T-helper 2 cell (primary cell): ENCODE measurements at places on chromosomes 4 and X.

DNA sequence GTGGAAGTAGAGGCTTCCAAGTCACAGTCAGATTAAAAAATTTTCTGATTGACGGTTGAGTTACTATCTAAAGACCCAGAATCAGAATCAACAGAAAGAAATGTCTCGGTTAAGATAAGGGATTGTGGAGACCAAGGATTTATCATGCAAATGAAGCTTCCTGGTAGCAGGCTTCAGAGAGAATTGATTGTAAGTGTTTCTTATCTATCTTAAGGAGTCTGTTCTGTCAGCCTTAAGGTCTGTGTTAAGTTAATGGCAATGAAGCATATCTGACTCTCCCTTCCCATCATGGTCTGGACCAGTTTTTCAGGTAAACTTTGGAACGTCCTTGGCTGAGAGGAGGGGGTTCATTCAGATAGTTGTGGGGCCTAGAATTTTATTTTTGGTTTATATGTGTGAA, 780.2 kb downstream of the FAM133A start:
- no peak for DNase-seq

DNA sequence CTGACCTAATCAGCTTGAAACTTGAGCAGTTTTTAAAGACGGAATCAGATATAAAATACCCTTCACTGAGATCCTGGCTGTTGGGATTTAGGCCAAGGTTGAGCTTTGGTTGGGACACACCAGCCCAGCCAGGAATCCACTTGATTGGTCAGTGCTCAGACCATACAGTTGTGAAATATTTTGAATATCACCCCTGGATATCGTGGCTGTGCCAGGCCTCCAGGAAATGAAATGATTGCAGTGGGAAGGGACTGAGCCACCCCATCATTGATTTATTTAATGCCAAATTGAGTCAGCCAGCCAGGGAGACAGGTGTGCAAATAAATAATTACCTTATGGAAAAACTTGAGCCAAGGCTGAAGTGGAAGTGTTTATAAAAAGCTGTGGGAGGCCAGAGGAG, 128.4 kb upstream of the SCML1 start:
- no peak for DNase-seq

DNA sequence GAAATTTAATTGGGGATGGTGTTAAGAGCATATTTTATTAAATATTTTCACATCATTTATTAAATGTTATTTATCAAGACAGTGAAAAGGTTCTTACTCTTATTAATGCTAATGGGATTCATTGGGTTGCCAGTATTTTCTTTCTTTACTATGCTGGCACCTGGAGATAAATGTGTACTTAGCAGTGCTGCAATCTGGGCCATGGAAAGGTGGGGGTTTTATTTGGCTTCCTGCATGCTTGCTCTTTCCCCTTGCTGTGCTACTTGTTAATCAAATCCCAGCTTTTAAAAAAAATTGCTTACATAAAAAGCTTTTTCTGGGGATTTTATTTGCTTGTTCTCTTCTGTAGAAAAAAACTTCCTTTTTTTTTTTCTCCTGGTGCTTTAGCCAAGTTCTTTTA, 48.3 kb downstream of the ZAR1 start:
- no peak for DNase-seq

- no peak for DNase-seq
Observed at GRCh38 chr4:103052779-103053178, 23.8 kb downstream of the SLC9B2 start.

GRCh38 chrX:11464380-11464779, 171.2 kb downstream of the AMELX start:
- no peak for DNase-seq

GRCh38 chrX:30997411-30997810, 74.4 kb downstream of the FTHL17 start:
- no peak for DNase-seq

GRCh38 chrX:105515561-105515960, 295.1 kb upstream of the TEX13A start:
- no peak for DNase-seq

DNA sequence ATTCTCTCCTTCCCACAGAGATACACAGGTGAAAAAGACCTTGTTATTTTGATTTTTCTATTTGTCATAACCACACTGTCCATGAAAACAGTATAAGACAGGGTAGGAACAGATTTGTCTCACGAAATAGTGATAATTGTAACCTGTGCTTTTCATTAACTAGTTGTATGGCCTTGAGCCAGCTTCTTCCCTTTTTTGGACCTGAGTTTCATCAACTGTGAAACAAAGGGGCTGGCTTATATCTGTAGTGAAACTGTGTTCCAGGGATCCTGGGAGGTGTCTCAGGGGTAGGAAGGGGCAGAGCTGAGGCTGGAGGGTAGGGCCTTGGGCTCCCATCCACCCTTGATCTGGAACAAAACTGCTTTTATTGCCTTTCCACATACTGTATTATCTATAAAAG, 50.9 kb downstream of the MED28 start:
- DNase-seq: no peak

DNA sequence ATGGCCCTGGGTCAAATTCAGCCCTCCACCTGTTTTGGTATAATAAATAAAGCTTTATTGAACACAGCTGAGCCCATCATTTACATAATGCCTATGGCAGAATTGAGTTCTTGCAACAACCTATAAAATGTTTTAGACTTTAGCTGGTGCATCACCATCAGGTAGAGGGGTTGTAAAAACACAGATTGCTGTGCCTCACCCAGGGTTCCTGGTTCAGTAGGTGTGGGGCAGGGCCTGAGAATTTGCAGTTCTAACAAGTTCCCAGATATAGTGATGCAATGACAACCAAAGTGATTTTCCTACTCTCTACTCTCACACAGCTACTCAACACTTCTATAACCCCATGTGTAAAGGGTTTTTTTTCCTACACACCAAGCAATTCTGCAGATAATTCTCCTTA, 120.0 kb upstream of the EGFL6 start:
- DNase-seq: no peak

DNA sequence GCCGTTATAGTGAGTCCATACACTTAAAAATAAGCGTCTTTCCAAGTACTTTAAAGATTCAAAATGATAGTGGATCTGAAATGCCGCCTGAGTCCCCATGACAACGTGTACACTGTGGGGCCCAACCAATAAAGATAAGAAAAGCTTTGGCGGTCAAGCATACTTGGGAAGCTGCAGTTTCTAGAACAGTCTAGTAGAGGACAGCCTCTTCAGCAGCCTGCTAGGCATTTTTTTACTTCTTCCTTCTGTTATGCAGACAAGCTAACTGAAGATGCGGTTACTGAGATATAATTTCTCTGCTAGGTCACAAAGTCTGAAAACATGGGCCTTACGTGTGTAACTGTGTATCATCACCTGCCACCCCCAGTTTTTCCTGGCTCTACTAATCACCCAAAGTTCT, 402 bp upstream of the UPRT start:
- DNase-seq: no peak

GRCh38 chr4:56505269-56506130, at the start of gene ARL9:
Gene ARL9 (plus strand): TSS chr4:56505791. CDS start chr4:56505863, 72 bp downstream.
- peak; percentile 48 for DNase-seq

DNA sequence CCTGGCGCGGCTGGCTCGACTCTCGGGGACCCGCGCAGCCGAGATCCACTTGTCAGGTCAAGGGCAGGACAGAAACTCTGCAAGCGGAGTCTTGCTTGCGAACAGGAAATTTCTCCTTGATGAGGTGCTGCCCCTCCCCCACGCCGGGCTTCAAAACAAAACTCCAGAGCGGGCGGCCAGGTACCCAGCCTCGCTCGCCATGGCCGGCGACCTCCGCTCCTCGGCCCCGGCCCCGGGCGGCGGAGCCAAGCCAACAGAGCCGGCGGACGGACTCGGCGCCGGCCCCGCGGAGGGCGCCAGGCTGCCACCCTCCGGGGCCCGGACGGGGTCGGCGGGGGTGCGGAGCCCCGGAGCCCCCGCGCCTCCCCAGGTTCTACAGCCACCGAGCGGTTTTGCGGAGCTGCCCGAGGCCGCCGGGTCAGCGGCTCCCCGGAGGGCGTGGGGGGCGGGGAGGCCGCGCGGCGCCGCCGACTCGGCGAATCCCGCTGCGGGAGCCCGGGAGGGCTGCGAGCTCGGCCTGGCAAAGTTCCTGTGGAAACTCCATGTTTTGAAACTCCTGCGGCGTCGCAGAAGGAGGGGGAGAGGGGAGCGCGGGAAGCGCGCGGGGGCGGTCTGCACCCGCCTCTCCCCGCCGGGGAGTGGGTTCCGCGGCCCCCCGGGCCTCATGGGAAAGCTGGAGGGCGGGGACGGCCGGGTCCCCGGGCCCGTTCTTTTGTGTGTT, 11.7 kb upstream of the BCOR start:
- DNase-seq: no peak

- no peak for DNase-seq
Observed at GRCh38 chrX:14916017-14916674, 42.9 kb downstream of the MOSPD2 start.

- no peak for DNase-seq
Observed at GRCh38 chrX:134416087-134416486, 43.9 kb upstream of the HPRT1 start.

DNA sequence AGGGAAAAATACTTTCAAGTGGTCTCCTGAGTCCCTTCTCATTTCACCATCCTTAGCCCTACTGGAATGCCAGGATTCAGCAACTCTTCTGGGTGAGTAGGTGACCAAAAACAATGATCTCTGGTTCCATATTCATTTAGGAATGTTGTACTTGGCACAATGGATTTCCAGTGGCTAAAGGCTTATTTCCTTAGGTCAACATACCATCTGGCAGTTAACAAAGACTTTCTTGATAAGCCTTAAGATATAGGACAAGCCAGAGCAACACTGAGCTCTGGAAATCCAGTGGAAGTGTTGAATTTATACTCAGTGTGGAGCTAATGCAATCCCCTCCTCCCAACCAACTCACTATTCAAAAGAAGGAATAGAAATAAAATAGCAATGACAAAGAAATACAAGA, 139.4 kb upstream of the EMCN start:
- DNase-seq: no peak

DNA sequence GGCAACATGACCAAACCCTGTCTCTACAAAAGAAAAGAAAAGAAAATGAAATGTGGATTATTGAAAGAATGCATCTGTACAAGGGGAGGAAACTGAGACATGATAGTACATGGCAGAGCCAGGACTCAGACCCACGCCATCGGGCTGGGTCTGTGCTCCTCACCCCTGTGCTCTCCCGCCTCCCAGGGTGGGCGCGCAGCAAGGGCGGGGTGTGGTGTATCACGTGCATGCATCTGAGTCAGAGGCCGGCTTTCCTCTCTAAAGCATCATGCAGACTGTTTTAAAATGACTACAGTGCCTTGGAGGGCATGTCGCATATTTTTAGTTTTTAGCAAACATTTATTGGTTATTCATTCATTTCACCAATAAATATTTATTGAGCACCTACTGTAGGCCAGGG, 47.8 kb downstream of the HTT-AS start:
- DNase-seq: no peak

DNA sequence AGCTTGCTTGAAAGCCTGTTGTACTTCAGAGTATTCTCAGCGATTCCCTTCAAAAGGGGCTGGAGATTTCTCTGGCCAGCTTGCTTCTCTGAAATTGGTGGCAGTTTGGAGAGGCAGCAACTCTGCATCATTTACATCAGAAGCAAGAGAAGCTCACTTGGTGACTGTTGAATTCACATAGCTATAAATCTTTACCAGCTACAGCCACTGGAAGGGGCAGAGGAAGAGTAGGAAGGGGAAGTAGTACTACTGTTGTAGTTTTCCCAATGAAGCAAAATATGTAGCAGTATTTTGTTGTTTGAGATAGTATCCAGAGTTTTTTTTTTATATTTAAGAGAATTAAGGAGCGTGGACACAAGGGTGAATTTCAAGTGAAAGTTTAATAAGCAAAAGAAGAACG, 2.8 kb downstream of the TENT5D start:
- no peak for DNase-seq

GRCh38 chrX:46758163-46758955, 559 bp downstream of the SLC9A7 start:
- no peak for DNase-seq

DNA sequence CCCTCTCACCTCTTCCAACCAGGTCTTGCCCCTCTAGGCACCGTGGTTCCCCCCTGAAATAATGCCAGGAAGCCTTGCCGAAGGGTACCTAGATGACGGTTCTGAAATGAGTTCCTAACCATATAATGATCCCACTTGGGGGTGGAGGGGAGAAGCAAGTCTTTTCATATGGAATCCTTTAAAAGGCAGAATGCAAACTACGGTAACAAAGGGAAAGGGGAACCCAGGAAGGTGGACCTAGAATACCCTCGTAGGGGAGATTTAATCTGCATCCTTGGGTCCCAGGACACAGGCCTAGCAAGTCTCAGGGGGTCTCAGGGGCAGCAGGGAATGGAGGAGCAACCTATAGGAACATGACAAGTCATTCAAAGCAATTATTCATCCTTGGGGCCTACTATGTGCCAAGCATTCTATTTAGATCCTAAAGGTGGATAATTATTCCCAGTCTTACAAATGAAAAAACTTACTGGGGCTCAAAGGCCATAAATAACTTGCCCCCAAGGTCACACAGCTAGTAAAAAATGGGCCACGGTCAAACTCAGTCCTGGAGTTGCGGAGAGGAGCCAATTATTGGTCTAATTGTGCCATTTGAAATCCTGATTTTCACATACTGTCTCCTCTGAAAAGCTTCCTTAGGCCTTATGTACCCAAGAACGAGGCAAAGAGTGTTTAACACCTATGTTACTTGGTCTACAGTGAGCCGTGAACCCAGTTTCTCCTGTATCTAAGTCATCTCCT, 8.8 kb downstream of the BCOR start:
- DNase-seq: no peak

DNA sequence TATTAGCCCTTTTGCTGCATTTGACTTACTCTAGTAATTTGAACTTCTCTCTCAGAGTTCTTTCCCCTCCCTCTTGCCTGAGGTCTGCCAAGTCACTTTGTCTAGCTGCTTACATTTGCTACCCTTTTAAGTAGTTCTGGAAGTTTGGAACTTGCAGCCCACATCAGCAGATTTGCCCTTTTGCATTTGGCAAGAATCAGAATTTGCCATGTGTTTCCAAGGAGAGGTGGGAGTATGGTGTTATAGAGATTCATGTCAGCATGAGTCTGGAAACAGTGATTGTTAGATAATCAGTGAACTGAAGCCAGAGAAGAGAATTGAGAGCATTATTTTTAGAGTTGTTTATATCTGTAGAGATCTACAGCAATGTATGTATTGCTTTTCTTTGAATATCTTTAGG, 52.1 kb downstream of the KLHL34 start:
- no peak for DNase-seq
